Kidney (tissue), 22 donors: ENCODE measurements at places on chromosomes 4 and X. TPM values are rescaled to one million over a fixed set of nuclear protein-coding genes. Genes with fewer than 3 reads are reported as not detected.

DNA sequence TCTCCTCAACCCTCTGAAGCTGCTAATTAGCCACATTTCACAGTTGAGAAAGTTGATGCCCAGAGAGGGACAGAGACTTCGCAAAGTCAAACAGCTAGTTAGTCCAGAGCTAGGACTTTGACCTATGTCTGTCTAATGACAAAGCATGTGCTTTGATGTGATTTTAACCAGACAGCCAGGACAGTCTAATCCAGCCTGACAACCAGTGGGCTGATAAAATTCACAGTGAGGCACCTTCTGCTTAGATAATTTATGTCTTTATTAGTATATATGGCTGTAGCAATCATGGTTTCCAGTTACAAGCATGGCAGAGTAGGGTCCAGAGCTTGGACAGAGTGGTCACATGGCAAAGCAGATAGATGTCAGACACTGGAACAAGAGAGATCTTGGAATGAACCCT is 133.6 kb upstream of the C1QTNF7 start:
- no peak for DNase-seq

GRCh38 chr4:84680956-84681355 is 98.0 kb downstream of the CDS1 start:
- DNase-seq = no peak

DNA sequence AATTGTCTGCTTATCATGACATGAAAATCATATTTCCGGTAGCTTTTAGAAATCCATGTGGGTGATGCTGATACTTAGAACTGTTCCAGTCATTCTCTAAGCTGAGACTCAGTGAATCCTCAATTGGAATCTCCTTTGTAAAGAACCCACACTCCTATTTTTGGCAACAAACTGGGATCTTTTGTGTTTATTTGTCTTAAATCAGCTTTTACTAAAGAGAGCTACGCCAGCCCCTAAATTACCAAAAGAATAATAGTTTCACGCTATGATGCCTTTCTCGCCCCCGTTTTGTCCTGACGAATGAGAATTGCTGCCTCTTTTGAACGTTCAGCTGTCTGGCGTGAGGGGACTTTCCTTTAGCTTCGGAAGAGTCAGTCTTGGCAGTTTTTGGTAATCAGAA is 195.9 kb downstream of the SHOX start:
- DNase-seq = no peak

DNA sequence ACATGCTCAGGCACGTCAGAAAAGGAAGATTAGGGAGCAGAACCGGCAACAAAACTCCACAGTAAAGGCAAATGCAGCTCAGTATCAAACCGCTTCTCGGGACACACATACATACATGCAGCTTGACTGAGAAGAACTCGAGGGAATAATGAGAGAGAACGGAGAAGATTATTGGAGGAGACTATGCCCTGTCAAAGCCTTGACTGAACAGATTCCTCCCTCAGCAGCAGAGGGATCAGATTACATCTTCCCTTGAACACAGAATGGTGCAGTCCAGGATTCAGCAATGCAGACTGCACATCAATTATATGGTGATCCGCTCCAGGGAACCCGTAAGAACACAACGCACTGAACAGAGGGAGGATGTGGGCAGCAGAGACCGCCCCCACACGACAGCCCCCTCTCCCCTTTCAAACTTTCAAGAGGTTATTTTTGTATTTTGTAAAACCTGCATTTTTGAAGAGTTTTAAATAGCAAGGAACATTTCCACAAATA is 183.2 kb downstream of the FBXW7 start:
- DNase-seq = peak; percentile 92

- DNase-seq = no peak
These were observed 94.6 kb downstream of the RASL11B start for GRCh38 chr4:52956691-52957090.

- no peak for DNase-seq
These were observed 63.4 kb downstream of the SLC9A7 start for GRCh38 chrX:46695491-46695890.

- peak; percentile 58 for DNase-seq
These were observed 63.6 kb downstream of the STARD8 start for GRCh38 chrX:68710870-68711576.

- DNase-seq = no peak
These were observed 78.8 kb downstream of the TET2 start for GRCh38 chr4:105225500-105225899.

DNA sequence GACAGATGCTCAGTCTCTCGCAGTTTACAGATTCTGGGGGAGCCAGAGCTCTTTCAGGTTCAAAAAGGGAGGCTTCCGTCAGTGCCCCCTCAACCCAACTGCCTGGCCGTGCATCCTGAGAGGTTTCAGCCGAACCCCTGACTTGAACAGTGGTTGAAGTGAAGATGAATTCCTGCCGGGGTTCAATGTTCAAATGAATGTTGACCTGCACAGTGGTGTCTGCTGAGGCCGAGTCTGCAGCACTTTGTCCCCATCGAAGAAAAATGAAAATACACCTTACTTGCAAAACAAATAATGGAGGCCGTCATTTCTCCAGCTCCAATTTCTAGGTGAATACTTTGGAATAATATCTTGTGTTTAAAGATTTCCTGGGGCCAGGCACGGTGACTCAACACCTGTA is 33.7 kb downstream of the GYG2 start:
- no peak for DNase-seq

GRCh38 chrX:65524139-65524538 is 10.4 kb downstream of the LAS1L start:
- no peak for DNase-seq

GRCh38 chr4:141255016-141255415 is 34.3 kb downstream of the ZNF330 start:
- DNase-seq = no peak

DNA sequence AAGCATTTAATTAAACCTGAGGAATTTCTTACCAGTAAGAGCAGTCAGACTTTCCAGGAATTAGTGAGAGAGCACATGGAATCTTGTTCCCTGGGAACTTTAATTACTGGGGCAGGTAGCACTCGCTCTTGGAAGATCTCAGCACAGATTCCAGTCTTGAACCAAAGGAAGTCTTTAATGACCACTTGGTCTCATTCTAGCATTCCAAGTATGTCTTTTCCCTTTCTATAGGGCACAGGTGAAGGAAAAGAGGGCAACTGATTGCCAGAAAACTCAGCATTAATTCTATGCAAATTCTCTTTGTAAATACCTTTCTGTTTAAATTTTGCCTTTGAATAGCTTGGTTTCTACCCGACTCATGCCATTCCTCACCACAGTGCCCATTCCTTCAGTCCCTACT is 236.6 kb downstream of the LDB2 start:
- DNase-seq = no peak

- DNase-seq = no peak
These were observed 355.4 kb upstream of the CTSO start for GRCh38 chr4:156309031-156309430.

DNA sequence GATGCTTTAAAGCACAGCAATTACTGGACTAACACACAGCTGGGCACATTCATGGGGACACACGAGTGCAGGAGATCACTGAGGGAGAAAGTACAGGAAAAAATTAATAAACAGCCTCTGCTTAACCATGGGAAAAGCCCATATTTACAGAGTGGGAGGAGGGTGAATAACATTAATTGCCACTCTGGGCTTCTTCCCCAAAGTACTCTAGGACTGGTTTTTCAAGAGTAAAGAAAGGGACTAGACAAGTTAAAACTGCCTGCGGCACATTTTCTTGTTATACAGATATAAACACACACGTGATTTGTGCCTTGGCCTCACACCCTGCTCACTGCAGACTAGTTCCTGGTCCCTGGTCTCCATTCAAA is 179.7 kb upstream of the TET2 start:
- DNase-seq = peak; percentile 34

DNA sequence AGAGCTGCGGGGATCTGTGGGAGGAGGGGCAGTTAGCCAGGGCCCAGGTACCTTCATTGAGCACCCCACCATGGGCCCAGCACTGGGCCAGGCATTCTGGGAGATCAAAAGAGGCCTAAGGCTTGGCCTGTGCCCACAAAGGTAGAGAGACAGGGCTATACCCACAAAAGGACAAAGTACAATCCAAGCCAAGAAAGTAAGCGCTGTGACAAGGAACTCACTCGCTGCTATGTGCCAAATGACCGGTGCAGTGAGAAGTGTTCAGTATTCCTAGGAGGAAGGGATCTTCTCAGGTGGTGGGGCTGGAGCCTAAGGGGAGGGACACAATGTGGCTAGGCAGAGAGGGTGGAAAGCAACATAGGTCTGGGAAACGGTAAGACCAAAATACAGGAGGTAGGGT is 8.8 kb upstream of the FRMPD3 start:
- no peak for DNase-seq

DNA sequence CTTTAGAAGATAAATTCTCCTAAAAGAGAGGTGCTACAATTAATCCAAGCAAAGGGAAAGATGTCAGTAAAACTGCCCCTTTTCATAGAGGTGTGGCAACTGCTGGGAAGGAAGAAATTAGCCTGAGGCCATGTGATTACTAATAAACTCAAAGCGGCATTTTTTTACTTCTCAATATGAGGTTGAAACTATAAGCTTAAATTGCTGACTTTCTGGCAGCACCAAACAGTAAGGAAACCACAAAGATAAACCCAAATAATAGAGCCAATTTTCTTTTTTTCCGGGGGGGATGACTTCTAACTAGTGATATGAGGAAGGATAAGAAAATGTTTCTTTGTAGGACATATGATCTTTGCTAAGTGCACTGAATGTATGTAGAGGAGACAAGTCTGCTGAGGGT is 30.9 kb downstream of the AR start:
- no peak for DNase-seq

GRCh38 chr4:3767570-3768288 is 1.5 kb downstream of the ADRA2C start:
- peak; percentile 71 for DNase-seq

DNA sequence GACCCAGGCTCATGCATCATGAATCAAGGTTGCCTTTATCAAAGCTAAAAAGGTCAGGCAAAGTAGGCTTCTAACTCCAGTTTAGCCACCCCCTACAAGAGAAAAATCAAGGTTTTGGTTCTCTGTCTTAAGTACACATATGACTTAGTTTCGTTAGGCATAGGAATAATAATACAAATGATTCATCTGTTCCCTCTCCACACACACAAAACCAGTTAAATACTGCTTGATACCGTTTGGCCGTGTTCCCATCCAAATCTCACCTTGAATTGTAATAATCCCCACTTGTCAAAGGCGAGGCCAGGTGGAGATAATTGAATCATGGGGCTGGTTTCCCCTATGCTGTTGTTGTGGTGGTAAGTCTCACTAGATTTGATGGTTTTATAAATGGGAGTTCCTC is 226.2 kb downstream of the HS6ST2 start:
- no peak for DNase-seq

DNA sequence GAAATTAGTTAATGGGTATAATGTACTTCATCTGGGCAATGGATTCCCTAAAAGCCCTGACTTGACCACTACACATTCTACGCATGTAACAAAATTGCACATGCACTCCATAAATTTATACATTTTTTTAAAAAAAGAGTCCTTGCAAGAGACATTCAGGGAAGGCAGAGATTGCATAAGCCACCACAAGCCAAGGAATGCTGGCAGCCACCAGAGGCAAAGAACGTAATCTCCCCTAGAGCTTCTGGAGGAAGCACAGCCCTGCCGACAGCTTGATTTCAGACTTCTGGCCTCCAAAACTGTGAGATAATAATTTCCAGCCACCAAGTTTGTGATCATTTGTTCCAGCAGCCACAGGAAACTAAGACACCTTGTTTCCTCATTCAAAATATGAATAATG is 185.6 kb upstream of the GALNT7 start:
- no peak for DNase-seq

GRCh38 chr4:95170176-95170575 is 378.6 kb downstream of the UNC5C start:
- DNase-seq = no peak

- no peak for DNase-seq
These were observed 57.7 kb upstream of the TRPC3 start for GRCh38 chr4:122009524-122009923.

DNA sequence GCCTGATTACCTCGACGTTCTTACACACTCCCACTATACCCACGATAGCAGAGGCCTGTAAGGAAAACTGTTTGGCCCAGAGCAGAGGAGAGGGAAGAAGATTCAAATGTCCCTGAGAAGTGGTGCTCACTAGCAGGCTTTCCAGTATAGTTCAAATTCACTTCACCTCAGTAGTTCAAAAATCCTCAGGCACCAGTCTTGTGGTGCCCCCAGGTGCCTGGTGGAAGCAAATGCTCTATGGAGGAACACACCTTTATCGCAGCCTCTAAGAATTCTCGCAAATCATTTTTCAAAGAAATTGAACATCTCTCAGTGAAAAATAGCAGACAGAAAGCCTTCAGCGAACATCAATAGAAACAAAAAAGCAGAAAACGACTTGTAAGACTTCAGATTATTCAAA is 12.2 kb upstream of the MTMR1 start:
- DNase-seq = no peak

- peak; percentile 75 for DNase-seq
These were observed 2.7 kb upstream of the RENBP start for GRCh38 chrX:153947009-153947769.

- no peak for DNase-seq
These were observed 53.3 kb upstream of the PASD1 start for GRCh38 chrX:151510203-151510602.

GRCh38 chr4:46944345-46944744 is 35.3 kb upstream of the COX7B2 start:
- DNase-seq = no peak

DNA sequence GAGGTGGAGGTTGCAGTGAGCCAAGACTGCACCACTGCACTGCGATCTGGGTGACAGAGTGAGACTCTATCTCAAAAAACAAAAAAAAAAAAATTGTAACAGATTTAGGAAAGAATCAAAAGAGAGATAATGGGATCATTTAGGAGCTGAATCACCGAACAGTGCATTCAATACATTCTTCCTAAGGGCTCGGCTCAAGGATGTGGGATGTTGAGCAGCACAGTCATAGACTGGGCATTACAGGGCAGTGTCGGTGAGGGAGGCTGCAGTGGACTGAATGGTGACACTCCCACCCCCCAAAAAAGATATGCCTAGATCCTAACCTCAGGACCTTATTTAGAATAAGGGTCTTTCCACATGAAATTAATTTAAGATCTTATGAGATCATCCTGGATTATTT is 70.0 kb downstream of the EVC2 start:
- DNase-seq = no peak

GRCh38 chrX:80223982-80224579 is 196.2 kb upstream of the TENT5D start:
- DNase-seq = no peak

DNA sequence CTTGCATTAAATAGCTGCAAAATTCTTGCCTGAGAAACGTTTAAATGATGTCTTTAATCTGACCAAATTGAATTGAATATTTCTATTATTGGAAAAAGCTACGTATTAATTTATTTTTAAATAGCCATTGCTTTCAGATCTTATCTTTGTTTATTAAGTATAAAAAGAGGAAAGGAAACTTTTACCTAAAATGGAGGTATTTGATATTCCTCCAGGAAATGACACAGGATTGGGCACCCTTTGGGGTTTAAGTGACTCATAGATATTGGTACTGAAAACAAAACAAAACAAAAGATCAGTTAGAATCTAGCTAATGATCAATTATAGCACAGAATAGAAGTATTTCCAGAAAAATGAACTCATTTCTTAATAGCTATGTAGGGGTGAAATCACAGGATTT is 34.1 kb downstream of the PLS3 start:
- DNase-seq = no peak

Gene ANKRD17
- total RNA-seq = 67.7 TPM

Gene NDST4
- total RNA-seq = not detected

Gene LUZP4
- not detected for total RNA-seq

Gene SYP
- 4.0 TPM for total RNA-seq

Gene RTL3
- total RNA-seq = not detected

Gene TRO
- 11.6 TPM for total RNA-seq

Gene SRPX
- 39.2 TPM for total RNA-seq

Gene BLTP1
- 74.2 TPM for total RNA-seq

Gene GLRA2
- not detected for total RNA-seq

Gene BEND2
- not detected for total RNA-seq
